ENCODE measurements at places on chromosomes 13 and 19.

GRCh38 chr13:99380921-99381645 lies 73.9 kb upstream of the GPR183 start:
- DNase-seq, result no peak

DNA sequence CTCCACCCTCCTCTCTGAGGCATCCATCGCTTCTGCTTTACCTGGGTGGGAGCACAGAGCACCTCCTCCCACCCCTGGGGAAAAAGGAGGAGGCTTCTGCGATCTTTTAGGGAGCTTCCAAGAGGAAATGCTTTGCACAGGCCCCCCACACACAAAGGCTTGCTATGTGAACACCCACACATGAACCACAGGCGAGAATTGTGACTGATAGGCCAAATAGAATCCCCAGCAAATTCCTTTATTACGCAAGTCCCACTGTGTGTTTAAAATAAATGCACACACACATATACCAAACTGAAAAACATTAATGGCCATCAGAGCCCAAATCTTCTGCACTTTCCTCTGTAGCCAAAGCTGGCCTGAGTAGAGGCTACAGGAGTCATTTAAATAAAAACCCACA lies 50.6 kb downstream of the HSPH1 start:
- DNase-seq, result no peak

- no peak for DNase-seq
Measured at GRCh38 chr13:45718063-45718462, 15.9 kb downstream of the CBY2 start.

DNA sequence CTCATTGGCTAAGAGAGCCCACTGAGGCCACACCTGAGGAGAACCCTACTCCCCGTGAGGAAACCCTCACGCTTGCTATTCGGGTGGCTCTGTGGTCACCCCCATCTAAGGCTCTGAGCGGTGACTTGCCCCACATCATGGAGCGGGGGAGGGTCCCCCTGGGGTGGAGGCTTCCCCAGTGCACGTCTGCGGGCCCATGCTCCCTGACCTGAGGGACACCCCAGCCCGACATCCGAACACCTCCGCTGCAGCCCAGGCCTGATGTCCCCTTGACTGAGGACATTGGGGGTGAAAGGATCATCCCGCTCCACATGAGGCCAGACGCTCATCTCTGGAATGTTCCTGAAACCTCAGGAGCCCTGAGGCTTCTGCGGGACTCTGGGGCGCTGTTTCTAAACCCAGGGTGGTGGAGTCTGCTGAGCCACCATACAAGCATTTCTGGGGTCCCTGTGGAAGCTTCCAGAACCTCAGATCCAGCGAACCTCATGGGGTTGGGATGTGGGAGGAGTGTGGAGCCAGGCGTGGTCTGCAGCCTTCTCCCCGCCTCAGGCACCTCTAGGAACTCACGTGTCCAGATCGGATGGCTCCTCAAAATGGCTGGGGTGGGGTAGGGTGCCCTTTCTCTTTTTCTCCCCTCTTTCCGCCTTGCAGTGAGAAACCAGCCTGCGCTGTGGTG lies 19.9 kb downstream of the TMED1 start:
- DNase-seq, result no peak

DNA sequence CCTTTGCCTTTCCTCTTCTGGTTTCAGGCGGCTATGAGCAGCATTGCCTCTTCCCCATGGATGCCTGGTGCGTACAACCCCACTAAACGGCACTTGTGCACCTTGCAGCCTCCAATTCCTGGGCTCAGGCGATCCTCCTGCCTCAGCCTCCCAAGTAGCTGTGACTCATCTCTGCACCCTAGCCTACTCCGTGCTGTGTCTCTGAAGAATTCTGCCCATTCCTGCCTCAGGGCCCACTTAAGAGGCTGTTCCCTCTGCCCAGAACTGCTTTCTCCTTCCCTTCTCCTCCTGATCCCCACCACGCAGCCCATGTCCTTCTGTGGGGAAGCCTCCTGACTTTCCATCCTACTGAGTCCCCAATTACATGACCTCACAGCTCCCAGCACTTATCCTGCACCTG lies 142.2 kb upstream of the ZNF507 start:
- no peak for DNase-seq

GRCh38 chr19:41623360-41623759 lies 3.5 kb downstream of the CEACAM4 start:
- DNase-seq, result no peak

DNA sequence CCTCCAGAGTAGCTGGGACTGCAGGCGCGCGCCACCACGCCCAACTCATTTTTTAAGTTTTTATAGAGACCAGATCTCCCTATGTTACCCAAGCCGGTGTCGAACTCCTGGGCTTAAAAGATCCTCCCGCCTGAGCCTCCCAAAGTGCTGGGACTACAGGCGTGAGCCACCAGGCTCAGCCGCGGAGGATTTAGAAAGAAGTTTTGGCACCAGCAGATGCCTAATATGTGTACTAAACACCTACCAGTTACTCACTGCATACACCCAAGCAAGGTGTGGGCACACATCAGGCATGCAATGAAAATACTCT lies 464 bp upstream of the ZFP14 start:
- no peak for DNase-seq

- no peak for DNase-seq
Measured at GRCh38 chr13:76338003-76338402, 548.2 kb downstream of the KCTD12 start.

- no peak for DNase-seq
Measured at GRCh38 chr13:98144027-98144741, 1.3 kb downstream of the FARP1 start.

GRCh38 chr13:59633290-59633689 lies 530.4 kb downstream of the DIAPH3 start:
- no peak for DNase-seq

- DNase-seq, result no peak
Measured at GRCh38 chr19:17721111-17721628, 1.9 kb downstream of the MAP1S start.

DNA sequence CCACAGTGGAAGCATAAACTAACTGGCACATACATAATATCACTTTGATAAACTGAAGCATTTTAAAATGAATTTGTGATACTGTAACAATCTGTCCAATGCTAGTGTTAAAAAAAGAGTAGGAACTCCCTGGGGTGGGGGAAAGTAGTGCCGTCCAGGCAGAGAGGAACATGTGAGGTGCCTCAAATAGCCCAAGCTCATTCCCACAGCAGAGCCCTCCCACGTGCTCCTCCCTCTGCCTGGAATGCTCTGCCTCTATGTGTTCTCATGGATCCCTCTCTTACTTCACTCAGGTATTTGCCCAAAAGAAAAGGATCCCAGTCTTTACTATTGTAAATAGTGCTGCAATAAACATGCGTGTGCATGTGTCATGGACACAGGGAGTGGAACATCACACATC lies 188.1 kb downstream of the NHLRC3 start:
- no peak for DNase-seq

- DNase-seq, result peak; percentile 81
Measured at GRCh38 chr19:36489920-36490415, 607 bp upstream of the ZNF566 start.

GRCh38 chr19:757811-758668 lies 7.1 kb downstream of the MISP start:
- DNase-seq, result no peak

- no peak for DNase-seq
Measured at GRCh38 chr13:110464556-110465333, 96.8 kb downstream of the RAB20 start.

DNA sequence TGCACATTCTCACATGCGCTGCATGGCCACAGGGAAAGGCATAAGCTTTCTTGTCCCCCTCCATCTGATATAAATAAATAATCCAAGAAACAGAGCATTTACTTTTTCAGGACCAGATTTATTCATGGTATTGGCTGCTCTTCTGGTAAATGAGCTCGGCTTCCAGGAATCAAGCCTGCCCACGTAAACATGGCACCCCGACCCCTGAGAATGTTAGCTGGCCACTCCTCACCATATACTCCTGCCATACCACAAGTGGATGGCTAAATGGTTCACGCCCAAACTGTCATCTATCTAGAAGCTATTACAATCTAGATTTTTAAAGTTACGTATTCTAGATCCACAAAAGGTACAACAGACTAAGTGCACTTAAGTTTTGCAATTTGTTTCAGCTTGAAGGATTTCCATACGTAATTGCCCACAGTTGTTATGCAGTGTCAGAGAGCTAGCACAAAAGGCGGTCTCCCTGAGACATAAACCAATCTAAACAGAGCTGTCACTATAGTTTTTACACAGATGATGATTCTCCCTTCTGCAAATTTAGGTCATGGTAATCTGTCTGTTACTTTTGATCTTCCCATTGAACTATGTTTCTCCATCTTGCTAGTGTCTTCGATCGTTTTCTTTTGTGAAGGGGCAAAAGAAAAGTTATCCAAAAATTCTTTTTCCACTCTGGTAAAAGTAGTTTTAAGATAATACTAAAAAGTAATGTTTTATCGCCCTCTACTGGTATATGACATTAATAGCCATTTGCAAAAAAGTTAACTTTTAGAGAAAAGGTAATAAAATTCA lies 16.2 kb upstream of the FOXO1 start:
- DNase-seq, result no peak

DNA sequence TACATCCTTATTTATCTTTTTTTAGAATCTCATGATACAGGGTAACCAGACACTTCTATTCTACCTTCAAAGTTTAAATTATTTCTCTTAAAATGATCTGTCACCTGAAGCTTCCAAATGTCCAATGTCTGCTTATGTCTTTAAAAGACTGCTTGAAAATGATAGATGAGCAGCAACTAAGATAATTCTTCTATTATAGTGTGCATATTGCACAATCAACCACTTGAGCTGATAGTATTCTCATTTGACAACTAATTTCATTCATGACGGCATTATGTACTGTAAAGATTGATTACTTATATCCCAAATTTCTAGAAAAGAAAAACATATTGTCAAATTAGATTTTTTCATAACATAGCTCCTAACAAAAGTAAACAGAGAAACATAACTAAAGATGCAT lies 1478.2 kb upstream of the MIR17HG start:
- DNase-seq, result no peak

GRCh38 chr13:44140146-44140545 lies 233.5 kb upstream of the SERP2 start:
- no peak for DNase-seq

GRCh38 chr19:14085309-14085995 lies at the start of gene C19orf67:
TSS of gene C19orf67 (minus strand) at chr19:14085783. CDS start at chr19:14085627, 156 bp downstream.
- DNase-seq, result no peak

DNA sequence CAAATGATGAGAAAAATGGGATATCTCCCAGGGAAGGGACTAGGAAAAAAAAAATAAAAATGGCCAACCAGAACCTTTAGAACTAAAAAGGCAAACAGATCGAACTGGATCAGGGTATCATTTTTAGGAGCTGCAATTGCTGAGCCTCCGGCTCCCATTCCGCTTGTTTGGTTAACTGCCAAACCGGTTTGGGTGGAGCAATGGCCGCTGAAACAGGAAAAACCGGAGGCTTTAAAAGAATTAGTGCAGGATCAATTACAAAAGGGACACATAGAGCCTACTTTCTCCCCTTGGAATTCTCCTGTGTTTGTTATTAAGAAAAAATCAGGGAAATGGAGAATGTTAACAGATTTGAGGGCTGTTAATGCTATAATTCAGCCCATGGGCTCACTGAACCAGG lies 12.7 kb upstream of the ZNF443 start:
- DNase-seq, result peak; percentile 75

- DNase-seq, result no peak
Measured at GRCh38 chr19:34317311-34317927, 47.6 kb upstream of the GPI start.

GRCh38 chr19:33916792-33917191 lies 120.1 kb downstream of the KCTD15 start:
- DNase-seq, result no peak

DNA sequence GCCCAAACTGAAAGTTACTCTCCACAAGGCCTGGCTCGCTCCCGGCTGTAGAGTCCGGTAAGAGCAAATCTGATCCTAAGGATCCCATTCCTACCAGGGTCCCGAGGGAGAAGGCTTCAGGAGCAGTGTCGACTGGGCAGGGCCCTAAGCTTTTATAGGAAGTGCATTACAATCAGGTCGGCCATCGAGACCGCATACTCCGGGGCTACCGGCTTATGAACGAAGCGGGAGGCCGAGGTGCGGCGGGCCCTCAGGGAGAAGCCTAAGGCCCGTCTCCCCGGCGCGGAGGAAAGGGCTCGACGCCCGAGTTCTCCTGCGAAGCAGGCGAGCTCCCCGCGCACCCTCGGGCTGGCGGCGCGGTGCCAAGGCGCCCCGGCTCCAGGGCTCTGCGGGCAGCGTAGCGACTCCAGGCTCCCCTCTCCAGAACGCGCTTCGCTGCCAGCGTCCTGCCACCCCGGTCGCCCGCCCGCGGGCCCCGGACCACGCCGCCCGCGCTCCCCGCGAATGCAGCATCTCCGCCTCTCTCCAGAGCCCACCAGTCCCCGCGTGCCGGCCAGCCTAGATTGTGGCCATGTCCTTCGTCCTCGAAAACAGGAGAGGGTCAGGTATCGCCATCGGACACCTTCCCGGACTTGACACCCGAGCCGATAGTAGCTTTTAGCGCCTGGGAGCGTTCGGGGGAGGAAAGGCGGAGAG lies 1.4 kb downstream of the EFNB2 start:
- DNase-seq, result peak; percentile 47

- no peak for DNase-seq
Measured at GRCh38 chr13:99967869-99968520, 3.6 kb downstream of the ZIC5 start.

DNA sequence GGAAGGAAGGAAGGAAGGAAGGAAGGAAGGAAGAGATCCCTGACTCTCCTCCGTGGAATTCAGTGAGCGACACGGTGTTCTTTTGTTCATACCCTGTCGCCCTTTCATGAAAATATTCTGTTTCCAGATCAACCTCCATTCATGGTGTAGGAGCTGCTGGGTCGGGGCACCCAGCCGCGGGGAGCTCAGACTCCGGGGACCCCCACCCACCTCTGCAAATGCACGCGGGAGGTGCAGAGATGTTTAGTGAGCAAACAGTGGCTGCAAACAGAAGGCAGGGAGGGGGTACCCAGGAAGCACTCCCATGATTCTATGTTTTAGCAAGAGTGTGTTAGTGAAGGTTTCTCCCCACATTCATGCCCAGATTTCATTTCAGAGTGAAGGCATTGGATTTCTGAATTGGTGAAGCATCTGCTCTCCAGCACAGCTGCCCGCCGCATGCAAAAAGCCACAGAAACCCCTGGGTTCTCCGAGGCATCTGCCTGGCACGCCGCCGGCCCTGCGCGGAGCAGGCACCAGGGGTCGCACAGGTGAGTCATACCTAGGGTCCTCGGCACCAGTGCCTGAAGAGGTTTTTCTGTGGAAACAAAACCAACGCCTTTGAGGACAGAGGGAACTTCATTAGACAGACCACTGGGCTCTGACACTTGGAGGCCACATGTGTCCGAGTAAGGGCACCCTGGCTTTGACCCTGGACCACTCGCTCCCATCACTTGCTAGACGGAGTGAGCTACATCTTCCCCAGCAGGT lies 80.6 kb downstream of the ZNF557 start:
- no peak for DNase-seq

GRCh38 chr13:111484141-111484925 lies 163.9 kb downstream of the TEX29 start:
- DNase-seq, result no peak

DNA sequence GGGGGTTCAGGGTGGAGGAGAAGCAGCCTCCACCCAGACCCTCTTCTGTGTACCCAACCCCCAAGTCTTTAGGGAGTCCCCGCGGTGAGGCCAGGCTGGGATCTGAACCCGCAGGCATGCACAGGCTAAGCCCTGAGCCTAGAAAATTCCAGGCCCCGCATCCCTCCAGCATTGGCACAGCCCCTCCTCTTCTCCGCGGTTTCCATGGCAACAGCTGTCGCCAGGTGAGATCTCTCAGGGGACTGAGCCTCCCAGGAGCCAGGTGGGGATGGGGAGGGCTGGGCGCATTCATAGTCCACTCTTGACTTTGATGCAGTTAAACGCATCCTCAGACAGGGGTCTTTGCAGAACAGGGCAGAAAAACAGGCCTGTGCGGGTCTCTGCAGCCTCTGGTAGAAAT lies 48.3 kb upstream of the USP29 start:
- DNase-seq, result no peak

GRCh38 chr13:98279473-98280175 lies 102.6 kb upstream of the RNF113B start:
- peak; percentile 83 for DNase-seq

Data from ureter (tissue), 1 donor.